ENCODE measurements at places on chromosomes 7 and 10.

GRCh38 chr10:50992972-50993766 lies 81.1 kb upstream of the PRKG1 start:
- peaks cover 40% of the 10 kb centered on the region for H3K27me3 ChIP-seq
- H3K36me3 ChIP-seq, result no peaks in the 10 kb centered on the region

- H3K27ac ChIP-seq, result no peak overlapping the region
- ATAC-seq, result no peak
- H3K4me3 ChIP-seq, result no peak overlapping the region
- no peaks in the 10 kb centered on the region for H3K4me1 ChIP-seq
- H3K27me3 ChIP-seq, result peaks cover 22% of the 10 kb centered on the region
Observed at GRCh38 chr10:21290499-21291160, 234.9 kb downstream of the SKIDA1 start.

DNA sequence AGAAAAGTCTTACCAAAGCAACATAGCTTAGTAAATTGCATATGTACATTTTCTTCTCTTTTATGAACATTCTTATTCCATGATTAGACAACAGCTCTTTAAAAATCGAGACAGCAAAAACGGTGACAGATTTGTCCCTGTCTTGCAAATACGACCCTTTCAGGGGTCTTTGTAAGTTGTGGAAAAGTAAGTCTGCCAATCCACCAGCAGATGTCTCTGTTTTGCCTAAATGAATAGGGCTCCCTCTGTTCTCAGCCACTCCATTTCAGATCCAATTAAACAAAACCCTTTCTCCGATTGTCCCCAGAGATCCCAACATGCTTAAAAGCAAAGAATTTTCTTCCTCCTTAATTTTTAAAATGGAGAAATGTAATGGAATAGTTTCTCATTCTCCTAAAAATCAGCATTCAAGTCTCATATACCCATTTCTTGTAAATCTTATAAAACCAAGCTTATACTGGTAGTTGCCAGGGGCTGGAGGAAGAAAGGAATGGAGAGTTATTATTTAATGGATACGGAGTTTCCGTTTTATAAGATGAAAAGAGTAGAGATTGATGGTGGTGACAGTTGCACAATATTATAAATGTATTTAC lies 61.0 kb upstream of the NFE2L3 start:
- no peaks in the 10 kb centered on the region for H3K36me3 ChIP-seq
- ATAC-seq, result peak; percentile 43
- H3K4me3 ChIP-seq, result peak overlapping the region; percentile 9
- no peak overlapping the region for H3K27ac ChIP-seq
- peaks cover 6% of the 10 kb centered on the region for H3K4me1 ChIP-seq

DNA sequence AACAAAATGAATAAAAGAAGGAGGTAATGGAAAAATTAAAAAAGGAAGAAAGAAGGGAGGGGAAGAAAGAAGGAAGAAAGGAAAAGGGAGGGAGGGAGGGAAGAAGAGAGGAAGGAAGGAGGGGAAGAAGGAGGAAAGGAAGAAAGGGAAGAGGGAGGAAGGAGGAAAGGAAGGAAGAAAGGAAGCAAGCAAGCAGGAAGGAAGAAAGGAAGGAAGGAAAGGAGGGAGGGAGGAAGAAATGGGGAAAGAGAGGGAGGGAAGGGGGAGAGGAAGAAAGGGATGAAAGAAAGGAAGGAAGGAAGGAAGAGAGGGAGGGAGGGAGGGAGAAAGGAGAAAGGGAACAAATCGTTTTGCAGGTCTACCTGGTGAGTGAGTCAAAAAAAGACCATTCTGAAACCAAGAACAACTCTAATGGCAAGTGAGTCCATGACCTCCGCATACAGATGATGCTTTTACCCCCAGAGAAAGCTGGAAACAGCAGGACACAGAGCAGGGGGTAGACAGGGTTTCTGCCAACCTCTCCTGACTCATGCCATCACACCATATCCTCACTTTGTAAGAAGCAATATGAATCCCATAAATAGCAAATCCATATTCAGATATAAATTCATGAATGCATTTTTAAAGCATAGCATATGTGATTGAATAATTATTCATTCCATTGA lies 1112.9 kb upstream of the AUTS2 start:
- no peaks in the 10 kb centered on the region for H3K36me3 ChIP-seq
- H3K27ac ChIP-seq, result no peak overlapping the region
- H3K4me3 ChIP-seq, result no peak overlapping the region
- H3K4me1 ChIP-seq, result no peaks in the 10 kb centered on the region

DNA sequence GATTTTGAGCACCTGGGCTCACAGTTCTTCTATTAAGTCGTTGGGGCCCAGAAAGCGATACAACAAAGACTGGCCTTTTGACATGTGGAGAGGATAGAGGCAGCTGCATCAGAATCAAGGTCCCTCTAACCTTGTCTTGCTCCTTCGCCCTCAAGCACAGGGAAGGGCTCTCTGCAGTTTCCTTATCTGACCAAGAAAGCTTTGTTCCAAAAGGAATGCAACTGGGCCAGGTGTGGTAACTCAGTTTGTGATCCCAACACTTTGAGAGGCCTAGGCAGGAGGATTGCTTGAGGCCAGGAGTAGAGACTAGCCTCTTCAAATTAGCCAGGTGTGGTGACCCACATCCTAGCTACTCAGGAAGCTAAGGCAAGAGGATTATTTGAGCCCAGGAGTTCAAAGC lies 32.2 kb downstream of the SVOPL start:
- no peak overlapping the region for H3K27ac ChIP-seq
- ATAC-seq, result no peak
- H3K4me3 ChIP-seq, result no peak overlapping the region

DNA sequence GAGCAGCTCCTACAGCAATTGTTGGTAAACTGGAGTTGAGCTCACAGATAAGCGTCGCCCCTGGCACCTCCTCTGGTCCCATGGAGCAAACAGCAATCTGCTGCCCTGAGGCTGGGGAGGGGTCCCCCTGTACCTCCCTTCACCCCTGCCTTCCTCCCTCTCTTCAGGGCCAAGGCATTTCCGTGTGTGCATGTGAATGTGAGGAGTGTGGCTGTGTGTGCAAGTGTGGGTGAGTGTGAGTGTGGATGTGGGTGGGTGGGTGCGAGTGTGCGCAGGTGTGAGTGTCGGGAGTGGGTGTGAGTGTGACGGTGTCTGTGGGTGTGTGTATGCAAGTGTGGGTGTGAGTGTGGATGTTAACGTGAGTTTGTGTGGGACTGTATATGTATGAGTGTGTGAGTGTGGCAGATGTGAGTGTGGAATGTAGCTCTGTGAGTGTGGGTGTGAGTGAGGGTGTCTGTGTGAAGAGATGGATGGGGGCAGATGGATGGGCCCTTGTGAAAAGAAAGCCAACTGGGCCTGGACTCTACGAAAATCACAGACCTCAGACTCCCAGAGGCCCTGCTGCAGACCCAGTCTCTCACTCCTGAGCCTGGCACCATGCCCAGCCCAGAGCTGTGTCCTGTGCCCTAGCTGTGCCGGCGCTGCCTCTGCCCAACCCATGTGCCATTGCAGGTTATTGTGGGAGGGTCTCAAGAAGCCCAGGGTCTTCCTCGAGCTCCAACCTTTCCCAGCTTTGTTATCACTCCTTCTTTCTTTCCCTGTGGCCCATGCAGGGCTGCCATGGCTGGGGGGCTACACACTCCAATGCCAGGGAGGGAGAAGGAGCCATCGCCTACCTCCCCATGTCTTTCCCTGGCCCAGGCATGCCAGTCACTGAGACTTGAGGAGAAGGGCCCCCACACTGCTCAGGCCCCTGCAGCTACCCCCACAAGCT lies 73.9 kb downstream of the GRID1 start:
- ATAC-seq, result no peak
- H3K27me3 ChIP-seq, result peaks cover 18% of the 10 kb centered on the region
- no peaks in the 10 kb centered on the region for H3K4me1 ChIP-seq
- no peak overlapping the region for H3K4me3 ChIP-seq
- H3K36me3 ChIP-seq, result no peaks in the 10 kb centered on the region

DNA sequence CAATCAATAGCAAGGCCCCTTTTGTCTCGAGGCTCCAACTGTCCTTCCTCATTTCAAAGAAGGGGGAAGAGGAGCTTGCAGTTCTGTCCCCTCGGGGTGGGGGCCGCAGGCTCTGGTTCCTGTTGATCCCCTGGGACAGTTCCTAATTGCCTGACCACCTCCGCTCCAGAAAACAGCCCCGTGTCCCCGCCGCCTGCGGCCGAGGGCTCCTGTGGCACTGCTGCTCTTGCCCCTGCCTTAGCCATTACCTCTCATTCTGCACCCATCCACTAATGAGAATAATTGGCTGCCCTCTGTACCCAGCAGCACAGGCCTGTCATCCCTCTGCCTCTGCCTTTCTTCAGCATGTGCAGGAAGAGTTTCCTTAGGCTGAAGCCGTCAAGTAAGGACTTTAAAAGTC lies 668.3 kb upstream of the FOXK1 start:
- ATAC-seq, result no peak
- no peak overlapping the region for H3K27ac ChIP-seq
- H3K36me3 ChIP-seq, result no peaks in the 10 kb centered on the region
- H3K4me1 ChIP-seq, result no peaks in the 10 kb centered on the region
- H3K27me3 ChIP-seq, result peaks cover 19% of the 10 kb centered on the region
- no peak overlapping the region for H3K4me3 ChIP-seq

GRCh38 chr7:83150310-83150709 lies 12.4 kb downstream of the PCLO start:
- H3K36me3 ChIP-seq, result no peaks in the 10 kb centered on the region
- H3K4me1 ChIP-seq, result no peaks in the 10 kb centered on the region
- H3K4me3 ChIP-seq, result no peak overlapping the region
- no peak overlapping the region for H3K27ac ChIP-seq
- H3K27me3 ChIP-seq, result no peaks in the 10 kb centered on the region
- no peak for ATAC-seq

DNA sequence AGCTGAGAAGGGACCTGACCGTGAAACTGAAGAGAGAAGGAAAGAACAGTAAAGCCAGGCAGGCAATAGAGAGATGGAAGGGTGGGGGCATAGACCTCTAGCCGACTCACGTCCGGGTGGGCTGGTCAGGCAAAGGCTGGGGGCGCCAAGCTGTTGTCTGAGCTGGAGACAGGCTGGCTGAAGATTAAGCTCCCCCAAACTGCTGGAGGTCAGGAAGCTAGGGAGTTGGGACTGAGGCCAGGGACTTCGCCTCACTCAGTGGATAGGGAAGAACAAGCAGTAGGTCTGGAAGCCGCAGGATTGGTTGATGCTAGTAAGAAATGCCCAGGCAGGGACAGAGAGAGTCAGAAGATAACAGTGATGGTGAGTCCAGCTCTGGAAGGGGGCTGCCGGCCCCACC lies 5.3 kb downstream of the PITX3 start:
- peaks cover 9% of the 10 kb centered on the region for H3K27me3 ChIP-seq
- no peaks in the 10 kb centered on the region for H3K4me1 ChIP-seq
- ATAC-seq, result no peak
- no peak overlapping the region for H3K27ac ChIP-seq

DNA sequence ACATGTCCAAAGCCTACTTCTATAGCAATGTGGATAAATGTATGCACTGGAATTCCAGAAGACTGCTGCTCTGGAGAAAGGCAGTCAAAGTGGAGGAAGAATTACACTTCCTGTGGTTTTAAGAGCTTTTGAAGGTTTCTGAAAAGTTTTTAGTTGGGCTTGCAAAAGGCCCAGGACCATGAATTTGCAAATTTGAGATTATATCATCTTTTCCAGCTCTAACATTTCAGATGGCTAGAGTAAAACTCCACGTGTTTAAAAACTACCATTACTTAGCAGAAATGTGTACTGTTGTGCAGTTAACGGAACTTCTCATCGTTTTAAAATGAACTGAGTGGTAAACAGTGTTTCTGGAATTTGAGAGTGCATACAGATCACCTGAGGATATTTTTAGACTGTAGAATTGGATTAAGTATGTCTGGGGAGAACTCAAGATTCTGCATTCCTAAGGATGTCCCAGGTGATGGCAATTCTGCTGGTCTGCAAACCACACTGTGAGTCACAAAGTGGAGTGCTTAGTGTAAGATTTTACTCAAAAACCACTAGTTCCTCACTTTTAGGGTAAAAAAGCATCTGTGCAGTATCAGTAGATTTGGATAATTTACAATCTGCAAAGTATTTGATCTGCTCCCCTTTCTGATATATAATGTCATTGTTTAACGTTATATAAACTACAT lies 32.9 kb upstream of the CCDC71L start:
- H3K4me3 ChIP-seq, result no peak overlapping the region
- H3K36me3 ChIP-seq, result no peaks in the 10 kb centered on the region
- H3K27me3 ChIP-seq, result no peaks in the 10 kb centered on the region
- ATAC-seq, result peak; percentile 28
- H3K4me1 ChIP-seq, result no peaks in the 10 kb centered on the region

DNA sequence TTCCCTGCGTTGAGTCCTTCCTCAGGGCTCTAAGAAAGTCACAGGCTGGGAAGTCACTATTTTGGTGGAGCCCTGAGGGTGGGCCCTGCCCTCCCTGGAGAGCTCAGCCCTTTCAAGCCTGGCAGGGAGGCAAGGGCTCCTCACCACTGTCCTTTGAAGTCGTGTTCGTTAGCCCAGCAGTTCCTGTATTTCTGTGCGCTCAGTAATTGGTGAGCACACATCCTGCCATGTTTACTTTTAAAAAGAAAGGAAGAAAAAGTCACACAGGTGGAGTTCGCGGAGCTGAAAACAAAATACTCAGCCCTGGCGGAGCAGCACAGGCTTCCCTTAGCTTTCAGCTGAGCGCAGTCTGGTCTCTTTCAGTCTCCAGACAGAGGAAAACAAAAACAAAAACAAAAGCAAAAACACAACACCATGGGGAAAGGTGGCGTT lies 37.1 kb downstream of the PRKCQ start:
- peak overlapping the region; percentile 99 for H3K27ac ChIP-seq
- ATAC-seq, result peak; percentile 59
- peaks cover 51% of the 10 kb centered on the region for H3K4me1 ChIP-seq
- peak overlapping the region; percentile 94 for H3K4me3 ChIP-seq
- no peaks in the 10 kb centered on the region for H3K27me3 ChIP-seq
- no peaks in the 10 kb centered on the region for H3K36me3 ChIP-seq

DNA sequence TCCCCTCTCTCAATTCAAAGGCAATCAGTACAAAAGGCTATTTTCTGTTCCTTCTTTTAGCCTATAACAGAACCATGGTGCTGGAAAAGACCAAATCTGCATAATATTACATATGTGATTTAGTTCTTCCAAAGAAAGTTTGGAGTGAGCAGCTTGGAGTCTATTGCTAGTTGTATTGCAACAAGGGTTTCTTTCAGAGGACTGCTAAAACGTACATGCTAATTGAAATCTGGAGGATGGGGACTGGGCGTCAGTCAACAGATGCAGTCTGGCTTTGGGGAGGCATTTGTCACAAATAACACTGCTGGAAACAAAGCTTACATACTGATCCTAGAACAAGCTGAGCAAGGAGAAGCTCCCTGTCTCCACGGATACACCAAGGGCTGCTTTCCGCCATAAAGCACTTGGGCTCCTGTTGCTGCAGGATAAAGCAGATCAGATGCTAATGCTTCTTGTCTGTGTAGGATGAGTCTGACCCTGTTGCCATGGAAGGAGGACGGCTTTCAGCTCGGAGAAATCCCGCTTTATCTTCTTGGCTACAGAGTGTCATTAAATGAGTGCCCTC lies 883.5 kb downstream of the SORCS1 start:
- no peaks in the 10 kb centered on the region for H3K27me3 ChIP-seq
- ATAC-seq, result no peak
- no peaks in the 10 kb centered on the region for H3K4me1 ChIP-seq
- H3K4me3 ChIP-seq, result no peak overlapping the region
- no peak overlapping the region for H3K27ac ChIP-seq

- H3K27ac ChIP-seq, result no peak overlapping the region
- H3K4me1 ChIP-seq, result no peaks in the 10 kb centered on the region
- H3K36me3 ChIP-seq, result no peaks in the 10 kb centered on the region
- no peak for ATAC-seq
Observed at GRCh38 chr10:121540732-121541395, 57.4 kb downstream of the FGFR2 start.

GRCh38 chr10:119602241-119603095 lies 5.7 kb upstream of the TIAL1 start:
- H3K4me3 ChIP-seq, result no peak overlapping the region
- peaks cover 10% of the 10 kb centered on the region for H3K4me1 ChIP-seq
- no peak overlapping the region for H3K27ac ChIP-seq
- H3K36me3 ChIP-seq, result peaks cover 12% of the 10 kb centered on the region
- ATAC-seq, result peak; percentile 89
